ENCODE measurements at places on chromosomes 1 and 21.

- DNase-seq = peak; percentile 55
Observed at GRCh38 chr1:2229037-2229864, 1.1 kb downstream of the SKI start.

DNA sequence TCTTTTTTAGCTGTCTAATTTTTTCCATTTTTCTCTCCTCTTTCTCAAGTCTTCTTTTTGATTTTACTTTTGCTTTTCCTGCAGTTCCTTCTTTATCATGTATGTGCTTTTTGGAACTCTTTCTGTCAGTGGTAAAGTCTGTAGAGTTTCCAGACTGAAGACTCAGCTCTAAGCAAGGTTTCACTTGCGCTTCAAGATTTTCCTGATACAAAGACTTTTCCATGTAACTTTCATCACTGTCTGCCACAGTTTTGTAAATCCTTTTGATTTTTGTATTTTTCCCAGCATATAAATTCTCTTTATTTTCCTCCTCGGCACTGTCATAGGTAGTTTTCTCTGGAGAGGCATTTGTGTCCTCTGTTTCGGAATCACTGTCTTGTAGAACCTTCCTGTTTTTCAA lies 5.5 kb downstream of the CLSPN start:
- DNase-seq = no peak

DNA sequence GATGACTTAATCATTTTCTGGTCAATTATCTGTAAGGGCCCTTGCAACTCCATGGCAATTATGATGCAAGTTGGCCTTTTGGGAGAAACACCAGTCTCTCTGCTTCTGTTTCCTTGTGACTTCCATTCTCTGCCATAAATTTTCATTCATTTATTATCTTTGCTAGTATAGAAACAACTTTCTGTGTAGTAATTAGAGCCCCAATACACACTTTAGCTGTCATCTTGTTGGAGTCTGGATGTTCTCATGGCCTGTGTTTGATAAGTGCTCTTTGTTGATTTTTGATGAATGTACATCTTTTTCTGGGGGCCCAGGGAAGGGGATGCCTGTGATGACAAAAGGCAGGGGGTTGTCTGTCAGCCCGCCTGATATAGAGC lies 22.4 kb downstream of the PROX1 start:
- no peak for DNase-seq

DNA sequence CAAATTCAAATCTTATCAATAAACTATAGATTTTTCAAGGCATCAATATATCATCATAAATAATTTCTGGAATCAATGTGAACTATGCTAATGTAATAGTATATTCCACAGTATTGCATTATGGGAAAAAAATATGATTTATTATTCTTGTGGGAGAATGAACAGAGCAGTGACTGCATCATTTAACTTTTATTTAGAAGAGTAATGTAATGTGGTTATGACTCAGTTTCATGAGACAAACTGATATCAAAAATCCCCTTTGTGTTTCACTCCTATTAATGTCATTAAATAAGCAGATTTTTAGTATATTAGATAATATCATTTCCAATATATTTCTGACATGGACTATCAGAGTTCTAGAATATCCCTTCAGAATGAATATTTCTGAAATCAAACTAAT lies 187.6 kb downstream of the LRRC40 start:
- DNase-seq = no peak

DNA sequence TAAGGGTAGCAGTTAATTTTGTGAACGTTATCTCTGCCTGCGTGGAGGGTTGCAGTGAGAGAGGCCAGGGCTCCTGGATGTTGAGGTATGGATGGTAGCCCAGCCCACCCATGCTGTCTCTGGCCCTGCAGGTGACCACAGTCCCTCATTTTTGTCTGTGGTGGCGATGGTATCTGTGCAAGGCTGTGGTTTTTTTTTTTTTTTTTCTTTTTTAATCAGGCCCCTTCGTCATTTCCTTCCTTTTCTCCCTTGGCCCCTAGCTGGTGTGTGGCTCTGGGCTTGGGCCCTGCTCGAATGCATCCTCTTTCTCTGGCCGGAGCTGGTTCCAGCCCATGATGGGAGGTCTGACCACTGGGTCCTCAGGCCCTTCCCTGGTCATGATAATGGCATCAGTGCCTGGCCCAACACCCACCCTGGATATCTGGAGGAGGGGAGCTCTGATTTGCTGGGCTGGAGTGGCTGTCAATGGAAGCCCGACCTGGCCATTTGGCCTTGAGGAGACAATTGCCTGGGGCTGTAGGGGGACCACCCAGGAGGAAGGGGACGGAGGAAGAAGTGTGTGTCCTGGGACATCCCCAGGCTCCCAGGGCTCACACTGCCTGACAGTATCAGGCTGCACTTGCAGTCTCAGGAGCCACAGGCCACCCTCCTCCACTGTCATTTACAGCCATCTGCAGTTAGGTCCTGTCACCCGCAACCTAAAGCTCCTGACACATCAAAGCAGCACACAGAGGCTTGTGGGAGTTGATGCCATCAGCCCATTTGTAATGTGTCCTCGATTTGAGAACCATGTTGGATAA lies 8.1 kb upstream of the RNF187 start:
- DNase-seq = peak; percentile 18

DNA sequence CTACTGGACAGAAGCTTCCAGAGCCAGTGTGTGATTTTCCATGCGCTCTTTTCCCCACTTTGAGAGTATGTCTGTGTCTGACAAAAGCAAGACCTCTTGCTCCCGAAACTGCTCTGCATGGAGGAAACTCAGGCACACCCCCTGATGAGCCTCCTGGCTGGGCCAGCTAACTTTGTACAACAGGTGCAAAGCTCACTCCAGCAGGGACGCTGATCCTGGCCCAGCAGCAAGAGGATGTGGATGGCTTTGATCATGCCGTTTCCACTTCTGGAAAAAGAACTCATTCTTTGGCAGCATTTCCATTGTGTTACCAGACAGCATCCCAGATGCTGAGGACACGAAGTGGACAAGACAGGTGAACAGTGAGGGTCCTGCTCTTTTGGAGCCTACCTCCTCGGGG lies 103.1 kb downstream of the TLR5 start:
- no peak for DNase-seq

- DNase-seq = no peak
Observed at GRCh38 chr1:87572008-87572407, 243.3 kb downstream of the LMO4 start.

DNA sequence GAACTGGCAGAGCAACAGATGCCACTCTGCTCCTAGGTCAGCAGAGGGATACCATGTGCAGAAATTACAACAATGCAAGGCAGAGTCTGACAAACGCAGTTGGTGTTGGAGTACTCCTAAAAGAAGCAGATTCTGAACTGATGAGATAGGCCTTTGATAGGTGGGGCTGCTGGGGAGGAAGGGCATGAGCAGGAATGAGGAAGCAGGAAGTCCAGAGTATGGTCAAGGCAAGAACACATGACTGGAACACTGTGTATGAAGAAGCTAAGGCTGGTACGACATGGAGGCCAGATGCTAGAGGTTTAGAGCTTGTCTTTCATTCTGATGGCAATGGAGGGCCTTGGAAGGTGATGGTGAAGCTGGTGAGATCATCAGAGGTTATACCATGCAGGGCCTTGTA lies 11.5 kb upstream of the THRAP3 start:
- no peak for DNase-seq

- no peak for DNase-seq
Observed at GRCh38 chr1:228782662-228783417, 47.6 kb downstream of the RHOU start.

GRCh38 chr1:113321771-113322387 lies 68.4 kb upstream of the MAGI3 start:
- no peak for DNase-seq

- DNase-seq = no peak
Observed at GRCh38 chr21:34590520-34590919, 24.4 kb downstream of the RCAN1 start.

DNA sequence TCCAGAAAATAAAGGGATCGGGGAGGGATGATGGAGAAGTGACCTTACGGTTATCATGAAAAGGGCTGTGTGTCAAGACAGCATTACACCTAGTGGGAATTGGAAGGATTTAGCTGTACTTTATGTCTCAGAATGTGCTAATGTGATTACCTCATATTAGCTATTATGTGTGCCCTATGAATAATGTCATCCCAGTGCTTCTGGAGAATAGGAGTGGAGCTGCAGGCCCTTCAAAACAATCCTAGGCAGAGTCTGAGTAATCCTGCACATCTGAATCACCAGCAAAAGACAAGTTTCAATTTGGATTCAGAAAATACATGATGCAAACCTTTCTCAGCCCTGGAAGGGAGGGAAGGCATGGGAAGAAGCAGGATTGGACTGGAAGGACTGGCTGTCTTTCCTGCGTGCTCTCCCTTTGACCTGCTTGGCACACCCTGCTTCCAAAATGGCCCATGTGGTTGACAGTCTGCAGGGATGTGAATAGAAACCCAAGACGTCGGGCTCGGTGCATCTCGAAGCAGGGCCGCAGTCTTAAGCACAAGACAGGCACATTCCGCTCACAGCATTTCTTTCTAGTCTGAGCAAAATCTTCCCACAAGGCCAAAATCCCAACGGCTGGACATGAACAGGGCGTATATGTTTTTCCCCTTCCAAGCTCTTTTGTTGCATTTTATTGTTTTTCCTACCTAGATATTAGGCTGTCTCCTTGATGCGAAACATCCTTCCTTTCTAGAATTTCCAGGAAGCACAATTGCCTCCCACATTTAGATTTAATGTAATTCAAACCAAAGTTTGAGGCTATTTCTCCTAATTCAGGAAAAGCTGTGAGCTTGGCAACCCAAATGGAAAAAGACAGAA lies 54.3 kb upstream of the TARBP1 start:
- no peak for DNase-seq
